Germinal center (tissue), 1 donor: ENCODE measurements at places on chromosomes 3 and 15.

GRCh38 chr15:68313501-68314410, 36.2 kb downstream of the FEM1B start:
- DNase-seq: no peak

GRCh38 chr3:50089609-50089945, 858 bp downstream of the RBM5 start:
- no peak for DNase-seq

DNA sequence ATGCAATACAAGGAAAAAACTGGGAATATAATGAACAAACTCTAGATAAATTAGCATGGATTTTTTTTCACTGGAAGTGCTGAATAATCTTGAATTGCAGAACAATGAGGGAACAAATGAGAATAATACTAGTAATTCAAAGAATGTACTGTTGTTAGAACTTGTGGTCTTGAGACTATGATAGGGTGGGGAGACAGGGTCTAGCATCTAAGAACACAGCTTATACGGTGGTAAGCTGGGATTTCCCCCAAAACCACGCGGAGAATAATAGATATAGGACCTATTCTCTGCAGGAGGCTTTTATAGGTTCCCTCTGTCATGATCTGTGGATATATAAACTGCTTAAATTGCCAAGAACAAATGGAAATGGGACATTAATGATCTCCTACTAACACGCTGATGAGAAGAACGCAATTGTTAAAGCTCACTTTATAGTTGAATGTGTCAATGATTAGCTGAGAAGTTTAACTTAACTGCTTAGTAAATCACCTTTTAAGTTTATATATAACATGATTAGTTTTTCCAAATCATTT, 692.3 kb downstream of the ZPLD1 start:
- no peak for DNase-seq

DNA sequence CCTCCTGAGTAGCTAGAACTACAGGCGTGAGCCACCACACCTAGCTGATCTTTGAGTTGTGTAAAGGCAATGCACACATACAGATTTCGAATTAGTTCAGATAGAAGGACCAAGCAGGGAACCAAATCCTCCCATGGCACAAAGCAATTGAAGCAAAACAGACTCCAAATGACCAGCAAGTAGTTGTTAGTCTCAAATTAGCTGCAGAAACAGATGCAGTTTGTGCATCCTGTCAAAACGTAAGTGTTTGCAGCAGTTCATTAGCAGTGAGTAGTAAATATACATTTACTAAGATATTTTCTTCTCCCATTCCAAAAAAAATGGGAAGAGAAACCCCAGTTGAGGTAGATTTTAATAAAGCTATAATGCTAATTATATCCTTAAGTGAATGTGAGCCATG, 15.8 kb upstream of the FAM174B start:
- DNase-seq: no peak

DNA sequence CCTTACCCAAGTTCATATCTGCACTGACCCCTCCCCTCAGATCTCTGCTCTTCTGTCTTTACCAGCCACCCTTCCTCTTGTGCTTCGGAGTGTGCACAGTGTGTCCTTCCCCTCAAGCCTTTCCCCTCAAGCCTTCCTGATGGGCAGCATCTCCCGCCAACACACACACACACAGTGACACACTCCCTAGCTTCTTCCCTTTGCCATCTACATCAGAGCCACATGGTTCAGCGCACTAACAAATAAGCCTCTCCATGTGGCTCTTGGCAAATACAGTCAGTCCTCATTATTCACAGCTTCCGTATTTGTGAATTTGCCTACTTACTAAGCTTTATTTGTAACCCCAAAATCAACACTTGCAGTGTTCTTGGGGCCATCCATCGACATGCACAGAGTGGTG, 37.5 kb downstream of the SH3BP5 start:
- peak; percentile 47 for DNase-seq

DNA sequence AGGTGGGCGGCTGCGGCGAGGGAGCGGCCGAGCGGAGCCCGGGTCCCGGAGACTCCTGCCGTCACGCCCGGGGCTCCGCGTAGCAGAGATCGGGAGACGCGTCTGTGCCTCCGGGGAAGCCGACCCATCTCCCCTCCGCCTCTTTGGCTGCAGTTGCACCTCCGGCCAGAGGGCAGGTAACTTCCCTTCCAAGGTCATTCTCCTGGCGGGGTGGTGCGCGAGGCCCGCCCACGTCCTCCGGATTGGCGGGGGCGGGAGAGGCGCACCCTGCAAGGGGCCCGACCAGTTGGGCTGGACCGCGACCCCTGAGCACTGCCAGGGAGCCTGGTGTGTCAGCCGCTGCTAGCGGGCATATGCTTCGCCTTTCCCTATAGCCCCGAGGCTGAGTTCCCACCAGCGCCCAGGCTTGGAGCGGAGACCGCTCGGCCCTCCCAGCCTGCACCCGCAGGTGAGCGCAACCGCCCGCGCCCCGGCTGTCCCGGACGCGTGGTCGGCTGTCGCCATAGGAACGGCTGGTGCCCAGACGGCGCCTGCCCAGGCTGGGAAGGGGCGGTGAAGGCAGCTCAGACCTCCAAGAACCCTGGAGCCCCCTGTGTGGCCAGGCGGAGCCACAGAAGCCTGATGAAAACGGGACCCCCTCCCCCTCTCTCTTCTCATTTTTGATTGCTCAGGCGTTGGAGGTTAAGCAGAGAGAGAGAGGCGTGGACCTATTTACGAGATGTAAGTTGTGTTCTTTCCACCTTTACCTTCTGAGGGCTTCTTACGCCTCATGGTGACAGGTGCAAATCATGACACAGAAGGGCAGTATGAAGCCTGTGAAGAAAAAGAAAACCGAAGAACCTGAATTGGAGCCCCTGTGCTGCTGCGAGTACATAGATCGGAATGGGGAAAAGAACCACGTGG, 453 bp downstream of the ZDHHC23 start:
- DNase-seq: peak; percentile 60

DNA sequence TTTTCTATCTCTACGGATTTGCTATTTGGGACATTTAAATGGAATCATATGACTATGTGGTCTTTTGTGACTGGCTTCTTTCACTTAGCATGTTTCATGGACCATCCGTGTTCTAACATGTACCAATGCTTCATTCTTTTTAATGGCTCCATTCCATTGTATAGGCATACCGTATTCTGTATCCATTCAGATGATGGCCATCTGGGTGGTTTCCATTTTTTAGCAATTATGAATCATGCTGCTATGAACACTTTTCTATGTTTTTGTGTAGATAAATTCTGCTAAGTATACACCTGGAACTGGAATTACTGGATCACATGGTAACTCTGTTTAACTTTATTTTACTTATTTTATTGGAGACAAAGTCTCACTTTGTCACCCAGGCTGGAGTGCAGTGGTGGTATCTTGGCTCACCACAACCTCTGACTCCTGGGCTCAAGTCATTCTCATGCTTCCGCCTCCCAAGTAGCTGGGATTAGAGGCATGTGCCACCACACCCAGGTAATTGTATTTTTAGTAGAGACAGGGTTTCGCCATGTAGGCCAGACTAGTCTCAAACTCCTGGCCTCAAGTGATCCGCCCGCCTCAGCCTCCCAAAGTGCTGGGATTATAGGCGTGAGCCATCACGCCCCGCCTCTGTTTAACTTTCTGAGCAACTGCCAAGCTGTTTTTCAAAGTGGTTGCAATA, 13.4 kb downstream of the UBP1 start:
- DNase-seq: no peak
